Right ventricle myocardium inferior (tissue), 1 donor: ENCODE measurements at places on chromosomes 1 and 21. TPM values are rescaled to one million over a fixed set of nuclear protein-coding genes. Genes with fewer than 3 reads are reported as not detected.

The GCSAML gene
- total RNA-seq: 0.05 TPM

- no peak for DNase-seq
Observed at GRCh38 chr1:21848524-21849174, 36.6 kb downstream of the LDLRAD2 start.

DNA sequence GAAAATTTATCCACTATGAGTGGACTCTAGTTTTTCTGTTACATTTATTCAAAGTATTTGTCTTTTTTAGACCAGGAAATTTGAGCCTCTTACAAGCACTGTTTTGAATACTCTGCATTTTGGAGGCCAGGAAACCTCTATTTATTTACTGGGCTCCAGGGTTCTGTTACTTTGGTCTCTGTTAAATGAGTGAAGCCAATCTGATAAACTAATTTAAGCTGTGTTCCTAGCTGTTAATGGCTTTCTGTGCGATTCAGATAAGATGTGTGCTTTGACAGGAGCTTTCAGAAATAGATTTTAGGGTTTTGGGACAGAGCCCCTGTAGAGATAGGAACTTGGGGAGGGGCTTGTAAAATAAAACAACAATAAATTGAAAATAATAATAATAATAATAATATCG, 23.9 kb downstream of the ACKR1 start:
- no peak for DNase-seq

DNA sequence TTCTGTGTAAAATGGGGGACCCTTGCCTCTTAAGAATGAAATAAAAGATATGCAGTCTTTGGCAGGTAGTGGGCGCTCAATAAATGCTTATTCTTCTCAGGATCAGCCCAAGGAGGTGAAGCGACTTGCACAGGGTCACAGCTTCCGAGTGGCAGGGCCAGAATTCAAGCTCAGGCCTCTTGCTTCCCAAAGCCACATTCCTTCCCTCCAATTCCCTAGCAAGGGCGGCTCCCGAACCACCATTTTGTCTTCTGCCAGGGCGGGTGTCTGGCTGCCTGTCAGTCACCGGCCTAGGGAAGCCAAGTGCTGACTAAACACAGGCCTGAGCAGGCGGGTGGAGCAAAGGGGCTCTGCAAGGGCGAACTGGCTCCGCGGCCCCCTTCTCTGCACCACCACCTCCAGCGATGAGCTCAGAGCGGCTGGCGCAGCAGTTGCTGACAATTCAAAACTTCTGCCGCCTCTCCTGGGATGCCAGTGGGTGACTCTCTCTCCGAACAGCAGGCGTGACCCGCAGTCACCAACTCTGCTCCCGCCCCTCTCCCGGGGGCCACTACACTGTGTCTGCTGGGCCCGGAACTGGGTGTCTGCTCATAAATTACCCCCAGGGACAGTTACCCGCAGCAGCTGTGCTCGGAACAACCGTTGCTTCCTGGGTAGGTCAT, 10.8 kb downstream of the GPR3 start:
- peak; percentile 86 for DNase-seq

DNA sequence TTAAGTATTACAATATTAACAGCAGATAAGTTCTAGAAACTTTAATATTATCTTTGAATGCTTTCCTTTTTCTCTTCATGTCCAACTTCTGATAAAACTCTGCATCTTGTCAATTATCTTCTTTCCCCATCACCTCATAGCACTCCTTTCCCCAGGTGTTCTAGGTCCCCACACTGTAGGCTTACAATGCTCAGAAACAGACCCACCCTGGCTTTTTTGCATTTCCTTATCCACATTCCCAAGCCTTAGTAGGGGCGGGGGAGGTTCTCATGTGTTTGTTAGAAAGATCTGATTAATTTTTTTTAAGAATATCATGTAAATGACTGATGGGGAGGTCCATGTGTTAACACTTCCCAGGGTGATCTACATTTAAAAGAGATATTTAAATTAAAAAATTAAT, 63.9 kb downstream of the PLPPR4 start:
- DNase-seq: no peak

DNA sequence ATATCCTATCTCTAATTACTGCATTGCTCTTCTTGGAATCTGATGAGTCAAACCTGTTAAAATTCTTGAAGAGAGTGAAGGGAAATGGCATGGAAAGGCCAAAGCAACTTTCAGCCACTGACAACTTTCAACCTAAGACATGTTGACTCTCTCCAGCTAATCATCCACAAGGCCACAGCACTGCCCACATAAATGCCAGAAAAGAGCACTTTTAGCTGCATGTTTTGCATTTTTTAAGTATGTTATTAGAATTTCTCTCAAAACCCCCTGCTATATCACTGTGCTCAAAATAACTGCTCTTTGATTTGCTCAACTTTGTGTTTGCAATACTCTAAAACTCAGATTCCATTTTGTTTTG, 352.5 kb downstream of the ADGRL2 start:
- DNase-seq: no peak

GRCh38 chr1:202765721-202766120, 42.5 kb downstream of the KDM5B start:
- DNase-seq: no peak

- DNase-seq: no peak
Observed at GRCh38 chr21:27505516-27505915, 538.6 kb upstream of the ADAMTS5 start.

The TAS1R1 gene
- total RNA-seq: not detected

DNA sequence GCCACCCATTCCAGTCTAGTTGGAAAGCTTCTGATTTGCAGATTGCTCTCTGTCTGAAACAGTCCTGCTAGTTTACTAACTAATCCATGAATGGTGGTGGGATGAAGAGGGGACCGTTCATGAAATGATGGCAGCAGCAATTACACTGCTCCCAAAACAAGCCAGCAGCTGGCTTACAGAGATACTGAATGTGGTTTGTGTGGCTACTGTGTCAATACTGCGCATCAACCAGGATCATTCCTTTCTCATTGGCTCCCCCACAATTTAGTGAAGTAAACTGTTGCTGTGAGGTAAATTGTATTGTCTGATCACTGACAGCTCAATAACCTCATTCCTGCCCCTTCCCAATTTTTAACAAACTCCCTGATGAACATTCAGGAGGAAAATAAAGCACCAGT, 191.3 kb upstream of the LMO4 start:
- DNase-seq: no peak

The B4GALT2 gene
- total RNA-seq: 39.1 TPM

The LCE1A gene
- total RNA-seq: not detected

GRCh38 chr1:109636201-109636952, 16.7 kb downstream of the AMPD2 start:
- DNase-seq: no peak

The VAV3 gene
- total RNA-seq: 1.7 TPM

The ASCL5 gene
- not detected for total RNA-seq

- peak; percentile 77 for DNase-seq
Observed at GRCh38 chr21:33261635-33262034, 4.5 kb upstream of the IL10RB start.

DNA sequence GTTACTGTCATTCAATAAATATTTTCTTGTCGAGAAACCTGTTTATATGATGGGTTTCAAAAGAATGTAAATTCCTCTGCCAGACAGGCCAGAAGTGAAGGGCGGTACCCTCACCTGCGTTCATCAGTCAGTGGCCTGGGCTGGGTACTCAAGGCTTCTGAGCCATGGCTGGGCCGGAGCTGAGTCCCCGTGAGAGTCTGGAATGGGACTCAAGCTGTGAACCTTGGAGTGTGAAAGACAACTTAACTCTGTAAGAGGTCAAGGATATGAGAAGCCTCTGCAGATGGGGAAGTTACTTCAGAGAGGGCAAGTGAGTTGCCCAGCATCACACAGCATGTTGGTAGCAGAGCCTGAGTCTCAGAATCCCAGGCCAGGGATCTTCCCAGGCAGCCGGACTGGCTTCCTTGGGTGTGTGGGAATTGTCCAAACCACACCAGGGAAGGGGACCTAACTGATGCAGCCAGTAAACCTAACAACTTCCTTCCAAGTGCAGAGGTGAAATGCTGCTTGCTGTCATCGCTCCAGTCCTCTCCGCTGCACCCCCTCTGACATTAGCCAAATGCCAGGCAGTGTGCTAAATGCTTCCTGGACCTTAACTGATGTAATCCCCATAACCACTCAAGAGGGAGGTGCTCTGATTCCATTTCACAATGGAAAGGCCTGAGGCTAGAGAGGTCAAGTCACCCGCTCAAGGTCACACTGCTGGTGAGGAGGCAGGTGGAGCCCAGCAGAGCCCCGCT, 4.8 kb downstream of the DISP3 start:
- no peak for DNase-seq

DNA sequence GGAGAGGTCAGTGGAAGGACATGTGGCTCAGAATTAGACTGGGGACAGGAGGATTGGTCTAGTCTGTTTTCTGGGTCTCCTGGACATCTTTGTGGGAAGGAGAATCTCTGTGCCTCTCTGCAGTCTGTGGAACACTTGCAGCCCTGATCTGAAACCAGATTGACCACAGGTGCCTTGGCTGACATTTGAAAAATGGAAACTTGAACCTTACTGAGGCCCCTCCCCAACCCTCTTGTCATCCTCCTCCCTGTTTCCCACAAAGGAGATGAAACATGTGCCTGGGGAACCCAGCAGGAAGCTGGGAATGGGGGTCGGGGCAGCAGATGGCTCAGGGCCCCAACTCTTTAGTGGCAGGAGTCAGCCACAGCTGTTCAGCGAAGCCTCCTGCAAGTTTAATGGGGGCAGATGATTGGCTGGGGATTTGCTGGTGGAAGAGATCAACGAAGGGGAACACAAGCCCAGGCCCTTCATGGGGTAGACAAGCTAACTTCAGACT, 18.1 kb downstream of the VASH2 start:
- DNase-seq: no peak

The ORC1 gene
- 0.46 TPM for total RNA-seq

The HTR6 gene
- not detected for total RNA-seq

DNA sequence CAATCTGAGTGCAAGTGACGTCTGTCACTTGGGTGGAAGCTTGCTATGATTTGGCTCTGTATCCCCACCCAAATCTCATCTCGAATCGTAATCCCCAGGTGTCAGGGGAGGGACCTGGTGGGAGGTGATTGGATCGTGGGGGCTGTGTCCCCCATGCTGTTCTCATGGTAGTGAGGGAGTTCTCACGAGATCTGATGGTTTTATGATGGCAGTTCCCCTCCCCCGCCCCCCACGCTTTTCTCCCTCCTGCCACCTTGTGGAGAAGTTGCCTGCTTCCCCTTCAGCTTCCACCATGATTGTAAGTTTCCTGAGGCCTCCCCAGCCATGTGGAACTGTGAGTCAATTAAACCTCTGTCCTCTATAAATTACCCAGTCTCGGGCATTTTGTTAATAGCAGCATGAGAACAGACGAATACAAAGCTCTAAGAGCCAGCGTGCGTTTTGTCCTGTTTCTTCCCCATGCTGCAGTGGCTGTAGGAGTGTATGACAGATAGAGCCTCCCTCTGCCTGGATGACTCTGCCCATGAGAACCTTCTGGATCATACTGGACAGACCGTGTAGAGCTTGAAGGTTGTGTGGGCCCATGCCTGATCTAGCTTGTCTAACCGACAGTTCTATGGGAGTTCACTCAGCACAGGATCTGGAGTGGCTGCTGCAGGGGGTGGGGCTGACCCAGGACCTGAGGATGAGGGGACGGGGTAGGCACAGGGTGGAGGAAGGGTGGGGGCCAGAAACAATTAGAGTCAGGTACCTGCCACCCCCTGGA, 139.7 kb upstream of the ERRFI1 start:
- no peak for DNase-seq

DNA sequence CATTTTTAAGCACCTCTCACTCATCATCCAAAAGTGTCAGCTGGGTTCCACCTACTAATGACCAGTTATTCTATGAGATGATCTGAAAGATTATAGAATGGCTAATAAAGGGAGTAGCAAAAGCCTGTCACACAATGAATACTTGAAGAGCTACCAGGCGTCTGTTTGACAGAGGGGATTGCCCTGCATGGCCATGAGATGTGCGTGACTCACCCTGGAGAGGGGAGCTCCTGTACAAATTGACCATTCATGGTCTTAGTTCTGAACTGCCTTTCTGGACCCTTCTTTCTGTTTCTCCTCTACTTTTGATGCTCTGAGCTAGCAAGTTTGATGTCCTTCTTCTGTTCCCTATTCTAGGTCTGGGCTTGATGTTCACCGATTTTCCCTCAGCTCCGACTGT, 85.2 kb upstream of the ABCD3 start:
- no peak for DNase-seq

- DNase-seq: no peak
Observed at GRCh38 chr1:237640966-237641365, 249.8 kb downstream of the ZP4 start.

DNA sequence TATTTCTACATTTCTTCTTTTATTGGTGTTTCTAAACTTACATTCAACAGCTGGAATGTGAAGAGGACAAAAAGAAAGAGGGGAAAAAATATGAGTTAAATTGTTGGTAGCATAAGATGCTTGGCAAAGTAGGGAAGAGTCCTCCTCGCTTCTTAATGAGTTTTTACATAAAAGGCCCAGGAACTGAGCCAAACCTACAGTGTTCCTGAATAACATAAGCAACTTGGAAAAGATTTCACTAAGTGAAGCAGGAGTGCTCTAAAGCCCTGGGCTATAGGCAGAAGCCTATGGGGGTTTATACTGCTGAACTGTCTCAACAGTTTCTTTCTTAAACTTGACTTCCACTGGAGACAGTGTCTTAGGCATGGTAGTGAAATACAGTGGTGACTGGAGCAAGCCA, 115.0 kb upstream of the USP25 start:
- DNase-seq: no peak

DNA sequence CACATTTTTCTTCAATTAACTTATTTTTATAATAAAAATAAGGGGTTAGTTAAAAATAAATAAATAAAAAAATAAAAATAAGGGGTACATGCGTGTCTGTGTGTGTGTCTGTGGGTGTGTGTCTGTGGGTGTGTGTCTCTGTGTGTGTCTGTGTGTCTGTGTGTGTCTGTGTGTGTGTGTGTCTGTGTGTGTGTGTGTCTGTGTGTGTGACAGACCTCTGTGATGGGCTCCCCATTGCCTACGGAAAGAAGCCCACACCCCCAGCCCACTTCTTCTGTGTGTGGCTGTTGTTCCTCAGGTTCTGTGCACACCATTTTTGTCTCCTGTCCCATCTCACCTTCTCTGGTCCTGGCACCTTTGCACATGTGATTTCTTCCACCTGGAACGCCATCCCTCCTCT, 9.9 kb downstream of the PHLDA3 start:
- DNase-seq: no peak

DNA sequence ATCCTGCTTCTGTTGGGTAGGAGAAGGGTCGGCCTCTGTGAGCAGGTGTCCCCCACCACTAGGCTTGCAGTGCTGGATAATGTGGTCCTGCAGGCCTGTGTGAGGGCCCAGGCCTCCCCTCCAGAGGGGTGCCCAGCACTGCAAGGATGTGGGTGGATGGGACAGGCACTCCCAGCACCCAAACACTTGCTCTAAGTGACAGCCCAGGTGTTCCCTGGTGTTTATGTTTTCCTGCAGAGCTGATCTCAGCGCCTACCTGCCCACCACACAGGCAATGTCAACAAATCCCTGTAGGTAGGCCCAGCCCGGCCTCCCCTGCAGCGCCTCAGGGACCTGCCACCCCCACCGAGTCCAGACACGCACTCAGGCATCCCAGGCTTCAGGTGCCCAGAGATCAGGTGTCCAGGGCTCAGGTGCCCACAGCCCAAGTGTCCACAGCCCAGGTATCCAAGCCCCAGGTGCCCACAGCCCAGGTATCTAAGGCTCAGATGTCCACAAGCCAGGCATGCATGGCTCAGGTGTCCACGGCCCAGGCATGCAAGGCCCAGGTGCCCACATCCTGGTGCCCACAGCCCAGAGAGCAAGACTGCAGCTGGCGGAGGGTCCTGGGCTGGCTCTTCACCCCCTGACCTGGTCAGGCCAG, 59.2 kb downstream of the WNT9A start:
- no peak for DNase-seq

The CLCA2 gene
- total RNA-seq: 0.05 TPM
